ENCODE measurements at places on chromosomes 1 and 21.

- DNase-seq, result no peak
These were observed 6.4 kb downstream of the ACTN2 start for GRCh38 chr1:236692742-236693141.

DNA sequence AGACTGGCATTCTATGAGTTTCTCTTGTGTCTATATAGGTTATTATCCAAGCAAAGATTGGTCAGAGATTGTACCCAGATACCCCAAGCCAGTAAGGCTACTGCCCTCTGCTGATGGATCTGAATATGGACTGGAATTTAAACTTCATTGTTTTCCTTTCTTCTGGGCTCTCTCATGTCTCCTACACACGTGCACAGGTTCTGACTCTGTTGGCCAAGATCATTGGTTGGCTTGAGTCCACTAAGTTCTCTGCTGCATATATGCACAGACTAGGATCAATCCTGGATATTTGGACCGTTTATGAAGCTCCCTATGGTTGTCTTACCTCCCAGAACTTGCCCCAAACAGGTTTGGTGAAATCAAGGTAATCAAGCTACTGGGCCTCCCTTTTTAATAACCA, 69.7 kb downstream of the CC2D1B start:
- peak; percentile 88 for DNase-seq

DNA sequence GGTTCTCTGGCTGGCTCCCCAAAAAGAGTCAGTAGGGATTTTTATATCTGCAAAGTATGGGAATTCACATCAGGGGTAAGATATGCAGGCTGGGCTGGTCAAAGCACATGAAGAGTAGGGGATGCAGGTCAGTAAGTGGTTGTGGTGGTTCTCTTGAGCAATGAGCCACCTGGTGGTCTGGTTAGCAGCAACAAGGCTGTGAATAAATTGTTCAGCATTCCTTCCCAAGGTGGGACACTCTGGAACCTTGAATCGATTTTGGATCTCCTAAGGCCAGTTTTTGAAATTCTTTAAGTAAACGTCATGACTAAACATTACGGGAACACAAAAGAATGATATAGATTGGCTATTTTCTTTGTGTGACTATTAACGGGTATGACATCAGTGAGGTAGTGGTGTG, 563.0 kb upstream of the NEGR1 start:
- no peak for DNase-seq

GRCh38 chr1:238248356-238248755, 357.6 kb upstream of the ZP4 start:
- no peak for DNase-seq
